ENCODE measurements at places on chromosomes 12 and 14. TPM values are rescaled to one million over a fixed set of nuclear protein-coding genes. Genes with fewer than 3 reads are reported as not detected.

RTN1 gene
- total RNA-seq: not detected

ANKRD33 gene
- not detected for total RNA-seq

ADAMTS20 gene
- total RNA-seq: not detected

PTPRQ gene
- total RNA-seq: not detected

APOF gene
- not detected for total RNA-seq

CSRP2 gene
- total RNA-seq: 0.19 TPM

SLC16A7 gene
- 49.8 TPM for total RNA-seq

HOXC9 gene
- not detected for total RNA-seq

DDN gene
- 0.15 TPM for total RNA-seq

BEST3 gene
- total RNA-seq: not detected

LGMN gene
- 11.1 TPM for total RNA-seq

PLA2G1B gene
- total RNA-seq: 2.9 TPM

GPR162 gene
- 0.13 TPM for total RNA-seq

PGF gene
- total RNA-seq: not detected

CLEC4C gene
- total RNA-seq: not detected

CCDC198 gene
- total RNA-seq: not detected

ATF1 gene
- 42.8 TPM for total RNA-seq

DHH gene
- total RNA-seq: 0.32 TPM

PRICKLE1 gene
- total RNA-seq: 0.38 TPM

NOS1 gene
- not detected for total RNA-seq

EIF2B1 gene
- 47.2 TPM for total RNA-seq

TTC9 gene
- total RNA-seq: 14.4 TPM

HOXC10 gene
- not detected for total RNA-seq

LRCOL1 gene
- total RNA-seq: not detected

CACNA2D4 gene
- 12.1 TPM for total RNA-seq

NOVA1 gene
- total RNA-seq: not detected

POMT2 gene
- total RNA-seq: 11.4 TPM

LMNTD1 gene
- total RNA-seq: not detected

DLST gene
- total RNA-seq: 88.3 TPM

CD163 gene
- 0.73 TPM for total RNA-seq

MIP gene
- not detected for total RNA-seq

KRT71 gene
- total RNA-seq: not detected

BDKRB2 gene
- not detected for total RNA-seq

KRT2 gene
- 1.0 TPM for total RNA-seq

PRH2 gene
- not detected for total RNA-seq

PPFIA2 gene
- not detected for total RNA-seq

FKBP4 gene
- 58.2 TPM for total RNA-seq

ISM2 gene
- not detected for total RNA-seq

LRRIQ1 gene
- not detected for total RNA-seq

GLI1 gene
- 0.82 TPM for total RNA-seq

REC8 gene
- 38.7 TPM for total RNA-seq

SIX1 gene
- total RNA-seq: 0.18 TPM

MAP3K9 gene
- total RNA-seq: 6.2 TPM

IGF1 gene
- total RNA-seq: 0.26 TPM

MUCL1 gene
- not detected for total RNA-seq

RAB5B gene
- 92.3 TPM for total RNA-seq

KLRC4 gene
- 7.1 TPM for total RNA-seq

ALG10 gene
- total RNA-seq: 15.8 TPM

ZFYVE1 gene
- 15.5 TPM for total RNA-seq

NGB gene
- total RNA-seq: not detected
